Kidney epithelial cell (primary cell): ENCODE measurements at places on chromosomes 2 and 18. TPM values are rescaled to one million over a fixed set of nuclear protein-coding genes. Genes with fewer than 3 reads are reported as not detected.

Gene FER1L5
- total RNA-seq, result 0.07 TPM in 1 of 2 replicates, not detected in the other

Gene NBEAL1
- total RNA-seq, result 14.8 and 16.0 TPM in 2 replicates

Gene SPEG
- total RNA-seq, result 6.5 and 9.9 TPM in 2 replicates

Gene PLA2R1
- 2.9 and 3.6 TPM in 2 replicates for total RNA-seq

GRCh38 chr2:120886534-120887319, 151.1 kb downstream of the GLI2 start:
- no peak for DNase-seq

GRCh38 chr2:10283106-10284062, 19.3 kb upstream of the HPCAL1 start:
- peak; percentile 69 for DNase-seq

GRCh38 chr2:177282181-177282641, 17.7 kb upstream of the NFE2L2 start:
- no peak for DNase-seq

DNA sequence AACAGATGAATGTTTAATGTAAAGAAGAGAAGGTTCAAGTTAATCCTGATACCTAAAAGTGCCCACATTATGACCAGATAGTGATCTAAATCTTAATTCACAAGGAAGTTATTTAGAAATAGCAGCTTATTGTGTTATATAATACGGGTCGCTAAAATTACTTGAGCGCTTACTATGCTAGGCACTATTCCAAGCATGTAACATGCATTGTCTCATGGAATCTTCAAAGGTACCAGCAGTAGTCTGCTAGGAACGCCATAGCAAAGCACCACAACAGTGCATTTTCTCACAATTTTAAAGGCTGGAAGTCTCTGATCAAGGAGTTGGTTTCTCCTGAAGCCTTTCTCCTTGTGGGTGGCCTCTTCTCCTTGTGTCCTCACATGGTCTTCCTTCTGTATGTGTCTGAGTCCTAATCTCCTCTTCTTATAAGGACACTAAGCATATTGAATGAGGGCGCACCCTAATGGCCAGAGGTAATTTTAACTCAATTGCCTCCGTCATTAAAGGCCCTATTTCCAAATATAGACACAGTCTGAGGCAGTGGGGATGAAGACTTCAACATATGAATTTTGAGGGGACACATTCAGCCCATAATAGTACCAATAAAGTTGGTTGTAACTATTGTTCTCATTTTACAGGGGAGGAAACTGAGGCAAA, 118.4 kb downstream of the LRRC30 start:
- no peak for DNase-seq

DNA sequence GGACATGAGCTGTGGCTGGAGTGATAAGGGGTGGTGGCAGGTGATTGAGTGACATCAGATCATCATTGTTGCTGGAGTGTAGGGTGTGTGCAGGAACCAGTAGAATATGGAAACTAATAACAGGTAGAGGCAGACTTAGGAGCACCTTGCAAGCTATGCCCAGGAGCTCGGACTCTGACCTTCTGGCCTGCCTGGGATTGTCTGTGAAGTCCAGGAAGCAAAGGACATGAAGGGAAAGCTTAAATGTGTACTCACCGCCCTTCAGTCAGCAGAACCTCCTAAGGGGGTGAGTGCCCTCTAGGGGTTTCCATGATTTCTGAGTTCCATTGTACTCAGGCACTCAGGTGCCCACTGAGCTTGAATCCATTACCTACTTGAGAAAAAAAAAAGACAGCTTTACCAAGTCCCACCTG, 104.2 kb downstream of the CRIM1 start:
- no peak for DNase-seq
